Ovary (tissue), 10 donors: ENCODE measurements at places on chromosomes 2 and 18.

DNA sequence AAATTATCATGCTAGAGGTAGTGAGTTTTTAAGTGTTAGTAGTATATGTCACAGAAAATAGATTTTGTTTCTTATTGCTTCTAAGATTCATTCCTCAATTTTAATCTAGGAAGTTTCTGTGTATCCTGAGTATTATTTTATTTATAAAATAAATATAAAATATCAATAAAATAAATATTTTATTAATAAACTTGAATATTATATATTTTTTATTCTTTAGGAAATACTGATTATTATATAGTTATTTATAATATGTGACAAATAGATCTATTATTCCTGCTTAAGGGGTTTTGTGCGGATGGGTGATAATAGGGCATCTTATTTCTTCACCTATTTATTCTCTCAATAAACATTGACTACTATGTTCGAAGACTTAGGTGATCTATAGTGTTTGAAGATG is 191.0 kb downstream of the ZNF407 start:
- no peak overlapping the region for H3K4me3 ChIP-seq
- no peak overlapping the region for H3K27ac ChIP-seq
- H3K36me3 ChIP-seq, result no peaks in the 10 kb centered on the region
- DNase-seq, result no peak

DNA sequence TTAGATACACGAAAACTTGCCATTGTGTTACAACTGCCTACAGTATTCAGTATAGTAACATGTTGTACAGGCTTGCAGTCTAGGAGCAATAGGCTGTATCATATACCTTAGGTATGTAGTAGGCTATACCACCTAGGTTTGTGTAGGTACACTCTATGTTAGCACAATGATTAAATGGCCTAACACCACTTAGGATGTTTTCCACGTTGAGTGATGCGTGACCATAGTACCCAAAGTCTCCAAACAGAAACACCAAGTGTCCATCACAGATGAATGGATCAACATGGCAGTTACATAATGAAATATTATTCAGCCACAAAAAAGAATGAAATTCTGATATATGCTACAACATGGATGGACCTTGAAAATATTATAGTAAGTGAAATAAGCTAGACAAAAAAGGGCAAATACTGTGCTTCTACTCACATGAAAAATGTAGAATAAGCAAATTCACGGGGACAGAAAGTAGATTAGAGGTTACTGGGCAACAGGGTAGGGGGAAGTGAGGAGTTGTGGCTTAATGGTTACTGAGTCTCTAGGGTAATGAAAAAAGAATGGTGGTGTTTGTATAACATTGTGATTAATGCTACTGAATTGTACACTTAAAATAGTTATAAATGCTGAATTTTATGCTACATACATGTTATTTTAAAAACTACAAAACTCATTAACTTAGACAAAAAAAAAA is 62.6 kb downstream of the TMEM131 start:
- DNase-seq, result no peak
- H3K4me1 ChIP-seq, result peaks cover 8% of the 10 kb centered on the region
- H3K27me3 ChIP-seq, result no peaks in the 10 kb centered on the region
- H3K4me3 ChIP-seq, result no peak overlapping the region

DNA sequence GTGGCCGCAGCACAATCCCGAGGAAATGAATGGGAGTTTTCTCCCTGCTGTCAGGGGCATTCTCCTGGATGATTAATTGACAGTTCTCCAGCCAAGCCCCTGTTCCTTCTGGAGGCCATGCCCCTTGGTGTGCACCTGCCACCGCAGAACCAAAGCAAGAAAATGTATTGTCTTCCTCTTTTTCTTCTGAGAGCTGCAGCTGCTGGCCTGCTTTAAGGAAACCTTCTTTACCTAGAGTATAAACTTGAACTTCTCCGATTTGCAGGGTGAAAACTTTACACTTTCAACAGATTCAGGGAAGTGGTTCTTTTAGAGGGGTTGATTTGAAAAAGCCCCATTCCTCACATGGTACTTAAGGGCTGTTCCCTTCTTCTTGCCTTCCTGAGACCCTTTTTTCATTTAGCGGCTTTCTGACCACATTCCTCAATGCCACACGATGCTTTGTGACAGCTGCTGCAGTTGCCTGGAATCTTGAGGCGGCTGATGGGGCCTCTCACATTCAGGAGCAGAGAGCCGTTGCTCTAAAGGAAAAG is 402.8 kb downstream of the TXNL1 start:
- no peaks in the 10 kb centered on the region for H3K4me1 ChIP-seq
- H3K27me3 ChIP-seq, result no peaks in the 10 kb centered on the region
- no peaks in the 10 kb centered on the region for H3K36me3 ChIP-seq
- H3K27ac ChIP-seq, result no peak overlapping the region

GRCh38 chr2:165055082-165055851 is 99.9 kb upstream of the SLC38A11 start:
- no peak for DNase-seq
- no peak overlapping the region for H3K4me3 ChIP-seq
- H3K27ac ChIP-seq, result no peak overlapping the region
- H3K4me1 ChIP-seq, result no peaks in the 10 kb centered on the region

DNA sequence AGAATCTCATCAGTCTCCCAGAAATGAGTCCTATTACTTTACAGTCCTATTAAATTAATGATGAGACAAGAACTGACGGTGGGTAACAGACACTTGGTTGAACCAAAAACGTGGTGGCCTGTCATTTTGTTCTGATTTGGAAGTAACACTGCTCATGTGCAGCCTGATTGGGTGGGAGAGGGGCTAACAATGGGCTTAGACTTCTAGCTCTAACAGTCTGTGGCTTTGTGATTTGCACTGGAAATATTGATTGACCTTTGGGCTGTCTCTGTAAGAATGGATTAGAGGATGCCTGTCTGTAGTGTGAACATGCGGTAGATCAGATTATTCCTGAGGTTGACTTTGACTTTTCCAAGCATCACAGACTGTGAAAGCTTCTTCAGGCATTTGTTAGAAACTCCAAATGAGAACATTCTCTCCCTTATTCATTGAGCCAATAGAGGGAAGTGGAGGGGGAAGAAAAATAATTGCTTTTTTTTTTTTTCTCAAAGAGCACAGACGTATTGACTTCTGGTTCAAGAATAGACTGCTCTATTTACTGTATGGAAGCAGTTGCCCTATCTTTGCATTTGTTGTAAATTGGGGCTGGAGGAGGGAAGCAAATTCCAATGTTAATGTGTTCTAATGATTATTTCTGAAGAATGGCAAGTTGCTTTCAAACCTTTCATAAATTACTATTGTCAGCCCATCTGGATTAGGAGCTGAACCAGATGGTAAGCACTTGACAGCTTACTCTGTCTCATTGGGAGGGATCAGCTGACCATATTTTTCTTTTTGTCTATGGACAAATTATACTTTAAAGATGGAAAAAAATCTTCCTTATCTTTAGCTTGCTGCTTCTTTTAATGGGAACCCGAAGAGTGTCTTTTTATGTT is 85.8 kb upstream of the TTN start:
- H3K4me3 ChIP-seq, result no peak overlapping the region
- DNase-seq, result no peak
- no peaks in the 10 kb centered on the region for H3K4me1 ChIP-seq
- no peaks in the 10 kb centered on the region for H3K27me3 ChIP-seq
- H3K27ac ChIP-seq, result no peak overlapping the region
- H3K36me3 ChIP-seq, result no peaks in the 10 kb centered on the region
